ENCODE measurements at places on chromosomes 6 and 20. TPM values are rescaled to one million over a fixed set of nuclear protein-coding genes. Genes with fewer than 3 reads are reported as not detected.
A peak's percentile ranks its signal among the peaks of the same experiment; 100 is the strongest.

Gene TRIM10
- total RNA-seq: 0.16 TPM

Gene PROKR2
- not detected for total RNA-seq

Gene LY6G6F
- total RNA-seq: not detected

Gene AFG1L
- total RNA-seq: 5.9 TPM

Gene FOXQ1
- total RNA-seq: not detected

DNA sequence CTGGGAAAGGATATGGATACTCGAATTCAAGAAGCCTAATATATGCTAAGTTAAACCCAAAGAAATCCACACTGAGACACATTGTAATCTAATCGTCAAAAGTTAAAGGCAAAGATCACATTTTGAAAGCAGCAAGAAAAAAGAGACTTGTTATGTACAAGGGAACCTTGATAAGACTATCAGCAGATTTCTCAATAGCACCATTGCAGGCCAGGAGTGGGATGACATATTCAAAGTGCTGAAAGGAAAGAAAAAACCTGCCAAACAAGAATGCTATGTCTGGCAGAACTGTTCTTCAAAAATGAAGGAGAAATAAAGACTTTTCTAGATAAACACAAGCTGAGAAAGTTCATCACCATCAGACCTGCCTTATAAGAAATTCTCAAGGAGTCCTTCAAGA, 75.2 kb downstream of the COL21A1 start:
- ATAC-seq: no peak

DNA sequence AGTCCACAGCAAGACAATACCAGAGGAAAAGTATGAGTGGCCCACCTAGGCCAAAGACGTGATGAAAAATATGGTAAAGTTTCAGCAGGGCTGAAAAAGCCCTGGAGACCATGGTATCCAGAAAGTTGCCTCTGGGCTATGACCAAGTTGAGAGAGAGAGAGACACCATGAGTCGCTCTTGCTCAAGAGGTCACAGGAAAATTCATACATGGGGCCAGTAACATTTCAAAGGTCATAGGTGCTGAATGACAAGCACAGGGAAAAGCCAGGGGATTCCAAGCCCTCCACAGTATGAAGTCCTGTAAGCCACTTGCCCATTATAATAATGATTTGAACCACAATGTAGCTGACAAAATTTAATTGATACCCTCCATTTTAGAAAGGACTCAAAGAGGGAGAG, 657.7 kb upstream of the CITED2 start:
- ATAC-seq: no peak

DNA sequence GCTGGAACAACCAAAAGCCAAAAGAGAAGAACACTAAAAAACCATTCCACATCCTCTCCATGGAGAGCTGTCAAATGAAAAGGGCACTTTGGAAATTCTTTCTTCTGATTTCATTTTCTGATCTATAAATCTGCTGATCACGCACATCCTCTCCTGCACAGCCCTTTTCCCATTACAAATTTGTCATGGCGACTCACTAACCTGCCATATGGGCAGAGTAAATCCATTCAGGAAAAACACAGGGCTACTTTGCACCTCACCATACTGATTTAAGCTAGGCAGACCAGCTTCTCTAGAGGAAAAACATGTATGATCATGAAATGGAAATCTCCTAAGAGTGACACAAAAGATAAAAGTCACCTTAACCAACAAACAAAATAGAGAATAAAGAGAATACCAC, 26.0 kb downstream of the TOMM6 start:
- no peak for ATAC-seq

GRCh38 chr6:33981421-33981820, 164.5 kb downstream of the GRM4 start:
- ATAC-seq: no peak

- ATAC-seq: no peak
These were observed 1.6 kb downstream of the NDRG3 start for GRCh38 chr20:36744243-36744642.

- ATAC-seq: no peak
These were observed 53.7 kb downstream of the ANKRD60 start for GRCh38 chr20:58174708-58175280.

- no peak for ATAC-seq
These were observed 450.1 kb downstream of the GJA1 start for GRCh38 chr6:121885399-121886152.

GRCh38 chr6:73050706-73051105, 174.6 kb downstream of the KHDC1L start:
- no peak for ATAC-seq

GRCh38 chr6:158791274-158791855, 27.8 kb downstream of the EZR start:
- no peak for ATAC-seq

DNA sequence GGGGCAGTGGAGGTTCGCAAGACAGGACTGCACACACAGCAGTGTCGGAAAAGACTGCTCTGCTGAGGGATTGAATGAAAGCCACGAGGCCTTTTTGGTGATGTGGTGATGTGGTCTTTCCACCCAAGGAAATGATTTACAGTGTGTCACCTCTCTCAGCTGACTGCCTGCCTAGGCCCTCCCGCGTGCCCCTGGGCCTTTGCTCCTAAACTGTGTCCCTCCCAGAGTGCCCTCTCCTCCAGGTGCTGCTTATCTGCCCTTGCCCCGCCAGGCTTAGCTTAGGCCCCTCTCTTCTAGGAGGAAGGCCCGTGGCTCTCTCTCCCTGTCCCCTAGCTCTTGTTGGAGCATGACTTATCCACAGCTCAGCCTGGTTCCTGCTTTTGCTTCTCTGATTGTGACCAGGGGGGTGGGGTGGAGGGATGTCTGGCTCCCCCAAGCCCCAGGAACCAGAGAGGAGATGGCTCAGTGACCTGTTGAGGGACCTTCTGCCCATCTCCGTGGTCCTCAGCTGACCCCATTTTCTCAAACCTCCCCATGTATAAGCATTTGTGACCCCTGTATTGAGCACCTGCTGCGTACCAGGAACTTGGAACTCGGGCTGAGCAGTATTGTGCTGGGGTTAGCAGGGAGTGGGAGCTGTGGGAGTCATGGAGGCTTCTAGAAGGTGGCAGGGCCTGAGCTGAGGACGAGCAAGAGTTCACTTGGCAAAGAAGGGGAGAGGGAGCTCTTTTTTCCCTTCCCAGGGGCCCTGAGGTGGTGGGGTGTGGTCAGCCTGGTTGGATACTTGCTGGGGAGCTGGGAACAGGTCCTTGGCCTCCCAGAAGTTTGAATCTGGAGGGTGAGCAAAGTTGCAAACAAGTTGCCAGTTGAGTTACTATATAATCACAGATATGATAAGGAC, 2.2 kb downstream of the SRC start:
- peak; percentile 78 for ATAC-seq

DNA sequence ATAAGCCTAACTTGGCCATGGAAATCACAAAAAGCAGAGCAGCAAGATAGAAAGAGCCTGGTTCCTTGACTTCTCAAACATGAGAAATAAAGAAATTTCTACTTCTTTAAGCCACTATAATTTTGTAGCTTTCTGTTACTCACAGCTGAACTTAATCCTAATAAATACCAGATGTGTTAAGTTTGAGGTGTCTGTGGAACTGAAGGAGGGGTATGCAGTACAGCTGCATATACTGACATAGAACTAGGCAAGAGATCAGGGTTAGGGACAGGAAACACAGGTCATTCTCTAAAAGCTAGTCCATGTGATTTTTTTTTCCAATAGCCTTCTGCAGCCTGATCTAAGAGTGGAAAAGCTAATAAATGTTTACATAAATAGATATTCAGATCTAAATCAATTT, 123.9 kb downstream of the COL12A1 start:
- no peak for ATAC-seq

Measured in activated T-helper 17 cell treated with anti-CD3 and anti-CD28 coated beads, Interleukin-2, amount 50 U/mL, for 72 hours (primary cell).